GM19239 (cell line): ENCODE measurements at places on chromosomes 1 and 21.

GRCh38 chr1:99525331-99525730 is 120.6 kb upstream of the PALMD start:
- DNase-seq, result no peak

DNA sequence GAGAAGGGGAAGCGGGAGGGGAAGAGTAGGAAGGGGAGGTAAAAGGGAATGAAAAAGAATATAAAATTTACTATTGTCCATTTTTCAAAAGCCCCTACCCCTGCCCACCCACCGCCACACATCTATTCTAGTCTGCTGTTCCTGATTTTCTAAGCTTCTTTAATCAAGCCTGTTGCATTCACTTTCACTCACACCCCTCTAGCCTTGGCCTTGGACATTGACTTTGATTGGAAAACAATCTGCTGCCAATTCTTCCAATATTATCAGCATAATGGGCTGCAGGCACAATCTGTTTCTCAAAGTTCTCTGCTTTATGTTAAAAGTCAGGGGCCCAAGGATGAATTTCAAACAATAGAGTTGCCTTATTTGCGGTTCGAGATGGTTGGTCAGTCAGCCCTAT is 281.2 kb downstream of the SETD4 start:
- no peak for DNase-seq

GRCh38 chr1:20119347-20119746 is at the start of gene PLA2G2D:
PLA2G2D (minus strand) TSS chr1:20119536; CDS start chr1:20119498, 38 bp downstream.
- DNase-seq, result no peak

GRCh38 chr1:75345538-75346292 is 211.5 kb downstream of the LHX8 start:
- no peak for DNase-seq

GRCh38 chr1:42214447-42214871 is 49.9 kb upstream of the GUCA2A start:
- no peak for DNase-seq

DNA sequence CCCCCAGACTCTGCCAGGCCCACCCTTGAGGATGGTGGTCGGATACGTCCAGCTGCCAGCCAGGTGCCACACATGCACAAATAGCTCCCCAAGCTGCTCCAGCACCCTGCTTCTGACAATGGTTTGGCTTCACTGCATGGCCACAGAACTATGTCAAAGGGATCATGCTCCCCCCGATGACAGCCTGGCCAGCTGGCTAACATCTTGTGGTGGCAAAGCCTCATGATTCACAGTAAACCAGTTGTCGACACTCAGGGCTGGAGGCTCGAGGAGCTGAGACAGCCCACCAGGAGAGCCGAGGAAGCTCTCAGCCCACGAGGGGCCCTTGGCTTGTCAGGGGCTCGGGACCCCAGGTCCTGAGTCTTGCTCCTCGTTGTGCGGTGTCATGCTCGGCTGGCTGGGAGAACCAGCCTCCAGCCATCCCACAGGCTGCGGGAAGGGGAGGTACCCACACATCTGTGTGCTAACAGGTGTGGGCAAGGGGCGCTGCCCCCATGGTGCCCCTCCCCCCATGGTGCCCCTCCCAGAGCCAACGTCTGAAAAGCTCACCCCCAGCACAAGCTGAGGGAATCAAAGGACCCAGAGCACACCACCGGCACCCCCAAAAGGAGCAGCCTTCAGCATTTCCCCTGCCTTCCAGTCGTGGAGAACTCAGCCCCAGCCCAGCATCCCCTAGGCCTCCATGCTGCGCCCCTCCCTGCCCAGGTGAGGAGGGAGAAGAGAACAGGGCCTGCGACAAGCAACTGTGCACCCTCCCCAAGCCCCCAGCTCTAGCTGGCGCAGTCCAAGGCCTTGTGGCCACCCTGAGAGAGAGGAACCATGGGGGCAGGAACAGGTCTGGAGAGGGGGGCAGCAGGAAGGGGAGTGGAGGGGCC is 41.2 kb downstream of the KIF21B start:
- DNase-seq, result no peak

DNA sequence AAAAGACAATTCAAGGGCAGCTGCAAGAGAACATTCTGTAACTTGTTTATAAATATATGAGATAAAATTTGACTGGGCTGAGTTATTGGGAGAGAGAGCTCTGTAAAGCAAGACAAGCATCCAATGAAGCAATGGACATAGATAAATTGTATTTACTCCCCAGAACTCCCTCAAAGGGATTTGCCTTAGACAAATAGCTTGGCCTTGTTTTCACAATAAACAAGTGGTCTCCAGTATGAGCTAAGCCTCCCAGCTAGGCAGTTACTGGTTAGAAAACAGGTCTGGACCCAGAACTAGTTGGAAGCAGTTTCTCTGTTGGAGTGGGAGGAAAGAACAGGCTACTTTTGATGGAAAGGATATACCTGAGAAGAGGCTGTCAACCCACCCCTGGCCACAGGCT is 25.2 kb upstream of the SUCO start:
- DNase-seq, result no peak

GRCh38 chr1:113786069-113786468 is 26.2 kb downstream of the RSBN1 start:
- DNase-seq, result no peak

GRCh38 chr21:43318841-43319781 is 107.8 kb downstream of the SIK1 start:
- DNase-seq, result no peak
